Fibroblast of skin of right biceps (primary cell): ENCODE measurements at places on chromosomes 1 and 21.

- peak; percentile 63 for DNase-seq
Measured at GRCh38 chr21:37463083-37463801, 96.7 kb downstream of the DYRK1A start.

DNA sequence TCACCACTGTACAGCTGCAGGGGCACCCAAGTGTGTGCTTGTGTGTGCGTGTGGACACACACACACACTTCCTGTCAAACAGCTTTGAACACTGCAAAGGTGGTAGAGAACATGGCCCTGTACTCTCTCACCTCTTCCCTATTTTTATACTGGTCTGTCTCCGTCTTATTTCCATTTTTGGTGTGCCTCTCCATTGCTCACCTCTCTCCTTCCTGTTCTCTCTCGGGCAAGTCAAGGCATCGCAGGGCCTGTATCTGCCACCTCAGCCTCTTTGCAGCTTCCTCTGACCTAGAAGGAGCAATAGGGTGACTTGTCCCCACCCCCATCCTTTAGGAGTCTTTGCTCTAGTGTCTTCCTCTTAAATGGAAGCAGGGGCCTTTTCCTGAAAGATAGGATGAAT is 2.2 kb downstream of the SMCP start:
- no peak for DNase-seq

DNA sequence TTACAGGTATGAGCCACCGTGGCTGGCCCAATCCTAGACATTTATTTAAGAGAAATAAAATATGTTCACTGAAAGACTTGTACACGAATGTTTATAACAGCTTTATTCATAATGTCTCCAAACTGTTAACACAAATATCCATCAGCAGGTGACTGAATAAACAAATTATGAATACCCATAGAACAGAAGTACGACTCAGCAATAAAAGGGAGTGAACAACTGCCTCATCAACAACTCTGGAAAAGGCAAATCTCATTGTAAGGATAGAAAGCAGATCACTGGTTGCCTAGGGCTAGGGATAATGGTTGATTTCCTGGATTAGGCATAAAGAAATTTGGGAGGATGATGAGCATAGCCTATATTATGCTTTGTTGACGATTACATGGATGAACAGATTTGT is 41.7 kb downstream of the GABPA start:
- no peak for DNase-seq

DNA sequence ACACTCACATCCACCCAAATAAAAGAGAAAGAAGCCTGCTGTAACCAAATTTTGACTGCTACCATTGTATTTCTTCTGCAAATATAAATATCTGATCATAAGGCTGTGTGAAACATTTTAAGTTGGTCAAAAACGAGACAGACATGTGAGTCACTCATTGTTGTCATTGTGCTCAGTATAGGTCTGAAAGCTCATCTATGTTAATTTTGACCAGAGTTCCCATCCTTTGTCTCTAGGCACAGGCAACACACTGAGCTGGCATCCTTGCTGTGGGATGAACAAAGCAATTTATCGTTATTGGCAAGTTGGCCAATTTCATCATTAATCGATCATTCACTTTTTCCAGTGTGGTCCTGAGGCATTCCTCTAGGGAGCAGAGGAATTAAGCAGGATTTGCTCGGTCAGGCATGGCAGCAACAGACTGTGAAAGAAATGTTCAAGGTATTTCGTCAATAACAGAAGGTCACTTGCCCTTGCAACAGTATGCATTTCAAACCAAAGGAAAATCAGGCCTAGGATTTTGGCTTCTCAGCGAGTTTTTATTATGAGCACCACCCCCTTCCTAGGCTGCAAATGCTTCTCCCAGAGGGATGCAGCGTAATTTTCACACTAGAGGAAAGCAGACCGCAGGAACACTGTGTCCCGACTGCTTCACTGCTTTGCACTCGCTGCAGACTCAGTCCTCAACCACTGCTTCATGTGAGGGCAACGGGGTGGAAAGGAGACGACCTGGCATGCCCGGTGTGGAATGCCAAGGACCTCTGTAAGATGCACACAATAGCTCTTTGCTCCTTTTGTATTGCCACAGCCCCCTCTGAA is 87.9 kb upstream of the SMYD2 start:
- DNase-seq, result no peak

- peak; percentile 76 for DNase-seq
Measured at GRCh38 chr1:209375671-209376365, 207.7 kb upstream of the CAMK1G start.

GRCh38 chr21:34200288-34200905 is 127.0 kb downstream of the MRPS6 start:
- DNase-seq, result no peak

- DNase-seq, result no peak
Measured at GRCh38 chr1:52677076-52677806, 20.9 kb downstream of the COA7 start.

DNA sequence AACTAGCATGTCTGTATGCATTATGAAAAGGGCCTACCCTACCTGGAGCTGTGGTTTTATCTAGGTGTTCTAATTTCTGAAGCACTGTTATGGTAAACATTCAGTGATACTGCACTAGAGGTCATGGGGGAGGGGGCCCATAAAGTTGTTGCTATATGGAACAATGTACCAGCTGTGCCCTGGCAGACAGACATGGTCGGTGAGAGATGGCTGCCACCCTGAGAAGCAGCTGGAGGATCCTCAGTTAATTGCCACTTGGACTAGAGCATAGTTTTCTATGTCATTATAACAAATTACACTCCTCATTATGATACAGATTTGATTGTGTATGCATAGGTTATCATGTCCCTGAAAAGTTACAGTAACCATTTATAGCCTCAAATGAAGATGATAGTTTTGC is 45.4 kb downstream of the ILDR2 start:
- no peak for DNase-seq

DNA sequence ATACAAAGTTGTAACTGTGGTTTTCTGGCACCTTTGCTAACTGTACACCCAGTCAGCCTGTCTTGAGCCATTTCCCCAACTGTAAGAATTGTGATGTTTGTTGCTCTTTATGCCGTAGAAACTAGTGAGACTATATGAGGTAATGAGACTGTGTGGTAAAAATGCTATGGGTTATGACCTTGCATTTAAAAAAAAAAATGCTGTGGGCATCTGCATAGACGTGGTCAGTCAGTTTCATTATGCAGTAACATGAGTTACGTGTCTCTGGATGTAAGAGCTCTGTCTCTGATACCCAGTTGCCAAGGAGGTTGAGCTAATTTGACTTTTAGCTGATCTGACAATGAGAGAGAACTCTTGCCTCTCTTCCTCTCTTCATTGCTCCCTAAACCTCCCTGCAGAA is 80.6 kb upstream of the LAMC2 start:
- DNase-seq, result peak; percentile 11

DNA sequence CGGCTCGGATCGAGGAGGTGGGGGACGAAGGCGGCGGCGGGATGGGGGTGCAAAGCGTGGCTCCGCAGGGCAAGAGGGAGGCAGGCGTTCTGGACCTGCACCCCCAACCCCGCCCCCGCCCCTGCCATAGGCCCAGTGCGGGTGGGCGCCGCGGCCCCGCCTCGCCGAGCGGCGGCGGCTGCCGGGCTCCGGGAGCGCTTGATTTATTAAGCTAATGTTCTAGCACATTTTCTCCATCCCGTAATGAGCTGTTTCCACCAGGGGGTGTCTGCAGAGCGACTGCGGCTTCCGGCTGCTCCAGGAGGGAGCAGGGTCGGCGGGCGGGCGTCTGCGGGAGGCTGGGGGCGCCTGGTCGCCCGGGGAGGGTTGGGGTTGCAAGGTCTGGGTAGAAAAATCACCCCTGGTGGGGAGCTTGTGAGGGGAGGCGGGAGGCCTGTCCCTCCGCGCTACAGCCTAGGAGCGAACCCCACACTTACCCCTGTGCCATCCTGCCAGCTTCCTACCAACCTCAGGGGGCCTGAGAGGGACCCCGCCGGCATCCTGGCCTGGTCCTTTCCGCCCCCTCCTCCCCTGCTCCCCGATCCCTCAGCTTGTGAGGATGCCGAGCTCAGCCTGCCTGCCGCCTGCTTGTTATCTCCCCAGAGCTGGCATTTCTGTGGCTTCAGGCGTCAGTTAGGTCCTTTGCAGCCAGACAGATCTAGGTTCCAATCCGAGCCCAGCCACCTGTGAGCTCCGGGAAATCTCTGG is 48.5 kb upstream of the ACOT11 start:
- peak; percentile 68 for DNase-seq

- peak; percentile 61 for DNase-seq
Measured at GRCh38 chr1:74847715-74848114, 114.8 kb downstream of the TYW3 start.

DNA sequence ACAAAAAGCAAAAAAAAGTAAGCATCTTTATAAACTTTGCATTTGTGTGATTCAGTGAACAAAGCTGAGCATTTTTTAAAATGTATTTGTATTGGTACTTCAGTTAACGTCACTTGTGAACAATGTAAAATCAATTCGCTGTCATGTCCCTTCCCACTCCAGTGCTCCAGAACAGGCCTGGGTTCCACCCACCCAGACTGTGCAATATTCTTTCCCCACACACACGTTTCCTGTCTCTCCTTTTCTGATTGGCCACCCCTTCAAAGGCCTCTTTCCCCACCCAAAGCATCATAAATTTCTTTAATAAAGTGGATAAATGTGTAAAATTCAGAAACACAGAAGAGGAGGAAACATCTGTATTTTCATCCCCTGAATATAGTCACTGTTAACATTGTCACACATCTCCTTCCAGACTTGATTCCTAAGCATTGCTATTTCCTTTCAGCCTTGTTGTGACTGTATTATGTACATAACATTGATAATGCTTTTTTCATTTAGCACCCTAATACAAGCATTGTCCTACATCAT is 12.0 kb downstream of the CLEC20A start:
- DNase-seq, result no peak

GRCh38 chr1:182309631-182310351 is 81.8 kb downstream of the GLUL start:
- no peak for DNase-seq

DNA sequence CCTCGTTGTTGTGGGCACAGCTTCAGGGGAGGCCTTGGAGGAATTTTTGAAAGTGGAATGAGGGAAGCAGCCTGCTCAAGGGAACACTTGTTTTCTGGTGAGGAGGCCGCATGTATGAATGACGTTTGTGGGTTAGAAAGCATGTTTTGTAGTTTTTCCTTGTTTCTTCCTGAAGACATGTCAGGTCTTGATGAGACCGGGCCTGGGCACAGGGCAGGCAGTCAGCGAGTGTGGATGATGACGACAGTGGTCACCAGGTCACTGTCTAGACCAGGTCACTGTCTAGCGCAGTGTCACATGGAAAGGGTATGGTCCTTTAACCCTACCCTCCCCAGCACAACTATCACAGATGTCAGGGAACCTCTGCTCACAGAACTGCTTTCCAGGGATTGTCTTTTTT is 7.3 kb downstream of the PSEN2 start:
- no peak for DNase-seq

DNA sequence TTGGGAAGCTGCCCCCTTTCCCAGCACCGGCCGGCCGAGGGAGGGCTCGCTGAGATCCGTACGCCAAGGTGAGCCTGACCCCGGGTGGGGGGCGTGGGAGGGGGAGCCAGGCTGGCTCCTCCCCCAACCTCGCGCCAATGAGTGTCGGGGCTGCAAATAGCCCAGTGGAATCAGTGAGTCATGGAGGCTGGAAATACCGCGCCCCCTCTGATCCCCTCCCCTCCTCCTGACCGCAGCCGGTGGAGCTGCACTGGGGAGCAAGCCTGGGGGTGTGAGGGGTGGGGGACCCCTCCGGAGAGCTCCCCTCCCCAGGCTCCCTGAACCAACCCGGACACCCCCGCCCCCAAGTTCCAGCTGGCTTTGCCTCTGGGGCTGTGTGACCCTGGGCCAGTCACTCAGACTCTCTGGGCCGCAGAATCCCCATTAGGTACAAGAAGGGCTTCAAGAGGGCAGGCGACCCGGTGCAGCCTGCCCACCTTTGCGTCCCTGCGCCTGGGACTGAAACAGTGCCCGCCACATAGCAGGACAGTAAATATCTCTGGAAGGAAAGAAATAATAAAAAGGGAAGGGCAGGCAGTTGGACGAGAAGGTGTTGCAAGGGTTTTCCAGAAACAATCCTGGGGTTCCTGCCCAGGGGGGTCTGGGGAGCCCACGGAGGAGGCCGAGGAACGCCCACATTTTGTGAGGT is 4.5 kb downstream of the HSPB7 start:
- DNase-seq, result peak; percentile 89

DNA sequence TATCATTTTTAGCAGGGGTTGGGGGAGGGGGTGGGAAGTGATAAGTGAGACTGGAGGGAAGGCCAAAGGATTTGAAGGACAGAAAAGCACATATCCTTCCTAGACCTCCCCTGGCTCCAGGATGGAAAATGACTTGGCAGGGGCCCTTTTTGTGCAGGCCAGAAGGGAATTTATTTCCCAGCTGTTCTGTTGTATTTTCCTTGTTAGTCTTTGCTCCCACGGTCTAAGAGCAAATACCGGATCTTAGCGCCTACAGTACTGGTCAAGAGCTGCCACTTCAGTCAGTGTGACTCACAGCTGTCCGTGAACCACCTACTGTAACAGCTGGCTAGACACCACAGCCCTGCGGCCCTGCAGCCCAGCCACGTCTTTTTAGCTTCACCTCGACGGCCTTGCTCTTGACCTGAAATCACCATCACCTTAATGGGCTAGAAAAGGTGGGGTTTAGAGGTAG is 51.0 kb upstream of the ERRFI1 start:
- peak; percentile 77 for DNase-seq
